ENCODE measurements at places on chromosomes 5 and 9.

GRCh38 chr9:114864471-114864870 is 58.6 kb upstream of the TNFSF15 start:
- DNase-seq, result no peak

GRCh38 chr9:96137671-96138429 is 164.1 kb downstream of the HSD17B3 start:
- no peak for DNase-seq

DNA sequence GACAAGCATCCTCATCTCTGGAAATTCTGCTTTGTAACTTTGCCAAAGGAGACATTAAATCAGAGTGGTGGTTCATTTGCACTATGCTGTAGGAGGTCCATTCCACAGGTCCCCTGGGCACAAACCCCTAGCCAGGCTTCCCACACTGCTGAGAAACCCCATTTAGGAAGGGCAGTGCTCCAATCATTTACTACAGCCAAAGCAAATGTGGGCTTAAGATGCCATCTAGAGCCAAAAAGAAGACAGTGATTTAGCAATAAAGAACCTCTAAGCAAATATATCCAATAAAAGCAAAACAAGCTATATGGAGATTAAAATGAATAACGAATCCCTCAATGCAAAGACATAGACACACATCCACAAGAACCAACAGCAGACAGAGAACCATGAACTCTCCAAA is 129.0 kb upstream of the ALDH1B1 start:
- DNase-seq, result no peak

DNA sequence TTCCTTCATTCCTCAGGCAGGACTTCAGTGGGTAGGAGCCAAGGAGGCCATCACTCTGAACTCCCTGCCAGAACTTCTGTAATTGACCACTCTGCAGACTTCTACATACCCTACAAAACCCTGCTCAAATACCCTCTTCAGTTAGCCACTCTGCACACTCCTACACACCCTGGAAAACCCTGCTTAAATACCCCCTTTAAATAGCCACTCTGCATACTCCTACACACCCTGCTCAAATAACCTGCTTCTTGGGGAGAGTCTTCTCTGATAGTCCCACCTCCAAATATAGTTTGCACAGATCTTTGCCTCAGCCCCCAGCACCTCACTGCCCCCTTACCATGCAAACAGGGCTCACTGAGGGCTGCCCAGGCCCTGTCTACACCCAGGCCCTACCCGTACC is 18.6 kb upstream of the CARD19 start:
- DNase-seq, result no peak

DNA sequence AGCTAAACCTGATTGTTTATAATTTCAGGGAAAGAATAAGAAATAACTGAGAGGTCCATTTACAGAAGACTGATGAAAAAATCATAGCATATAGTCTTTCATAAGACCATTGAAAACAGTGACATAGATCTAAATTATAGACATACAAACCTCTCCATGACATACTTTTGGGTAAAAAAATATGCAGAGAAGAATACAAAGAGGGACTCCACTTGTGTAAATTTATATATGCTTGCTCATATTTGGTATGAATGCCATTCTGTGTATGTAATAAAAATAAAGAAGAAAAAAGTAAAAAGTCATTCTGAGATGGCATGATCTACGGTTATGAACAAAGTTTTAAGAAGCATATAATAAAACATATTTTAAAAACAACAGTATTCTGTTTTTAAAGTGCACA is 310.7 kb downstream of the ASTN2 start:
- DNase-seq, result no peak

DNA sequence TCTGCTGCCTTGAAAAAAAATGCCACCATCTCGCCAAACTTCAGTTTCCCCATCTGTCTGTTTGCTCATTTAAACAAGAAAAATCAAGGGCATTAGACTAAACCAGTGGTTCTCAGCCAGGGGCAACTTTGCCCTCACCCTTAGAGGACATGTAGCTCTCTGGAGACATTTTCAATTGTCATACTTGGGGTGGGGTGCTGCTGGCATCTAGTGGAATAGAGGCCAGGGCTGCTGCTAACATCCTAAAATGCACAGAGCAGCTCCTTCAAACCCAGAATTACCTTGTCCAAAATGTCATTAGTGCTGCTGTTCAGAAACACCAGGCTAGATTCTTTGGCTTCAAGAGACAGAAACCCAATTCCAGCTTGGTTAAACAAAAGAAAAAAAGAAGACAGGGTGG is 71.1 kb upstream of the FOXE1 start:
- no peak for DNase-seq

- peak; percentile 66 for DNase-seq
Observed at GRCh38 chr5:120817044-120817985, 353.2 kb downstream of the PRR16 start.

- no peak for DNase-seq
Observed at GRCh38 chr5:17882760-17883488, 248.7 kb downstream of the TAF11L14 start.

DNA sequence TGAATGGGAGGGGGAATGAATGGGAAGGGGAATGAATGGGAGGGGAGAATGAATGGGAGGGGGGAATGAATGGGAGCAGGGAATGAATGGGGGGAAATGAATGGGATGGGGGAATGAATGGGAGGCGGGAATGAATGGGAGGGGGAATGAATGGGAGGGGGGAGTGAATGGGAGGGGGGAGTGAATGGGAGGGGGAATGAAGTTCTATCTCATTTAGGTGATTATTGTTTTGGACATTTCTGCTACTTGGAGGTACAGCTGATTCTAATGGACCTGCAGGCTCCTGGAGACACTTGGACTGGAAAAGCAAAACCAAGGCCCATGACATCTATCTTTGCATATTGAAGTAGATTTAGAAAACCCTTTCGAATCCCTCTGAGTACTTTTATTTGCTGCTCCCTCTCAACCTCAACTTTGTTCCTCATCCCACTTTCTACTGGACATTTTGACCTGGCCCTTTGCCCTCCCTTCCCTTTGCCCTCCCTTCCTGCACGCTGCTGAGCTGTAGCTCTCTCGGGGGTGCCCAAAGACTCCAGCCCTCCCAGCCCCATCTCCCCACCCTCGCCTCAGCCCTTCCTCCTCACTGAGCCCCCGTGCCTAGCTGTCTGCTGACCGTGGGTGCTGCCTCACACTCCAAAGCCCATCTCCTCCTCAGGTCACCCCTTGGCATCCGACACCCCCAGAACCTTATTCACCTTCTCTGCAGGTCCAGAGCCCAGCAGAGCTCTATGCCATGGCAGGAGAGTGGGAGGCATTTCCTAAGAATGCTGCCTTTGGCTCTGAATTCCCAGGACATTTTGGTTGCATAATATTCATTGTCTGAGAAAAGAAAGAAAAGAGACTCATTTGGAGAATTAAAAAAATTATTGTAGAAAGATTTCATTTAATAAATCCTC is 19.9 kb upstream of the LPCAT1 start:
- no peak for DNase-seq

DNA sequence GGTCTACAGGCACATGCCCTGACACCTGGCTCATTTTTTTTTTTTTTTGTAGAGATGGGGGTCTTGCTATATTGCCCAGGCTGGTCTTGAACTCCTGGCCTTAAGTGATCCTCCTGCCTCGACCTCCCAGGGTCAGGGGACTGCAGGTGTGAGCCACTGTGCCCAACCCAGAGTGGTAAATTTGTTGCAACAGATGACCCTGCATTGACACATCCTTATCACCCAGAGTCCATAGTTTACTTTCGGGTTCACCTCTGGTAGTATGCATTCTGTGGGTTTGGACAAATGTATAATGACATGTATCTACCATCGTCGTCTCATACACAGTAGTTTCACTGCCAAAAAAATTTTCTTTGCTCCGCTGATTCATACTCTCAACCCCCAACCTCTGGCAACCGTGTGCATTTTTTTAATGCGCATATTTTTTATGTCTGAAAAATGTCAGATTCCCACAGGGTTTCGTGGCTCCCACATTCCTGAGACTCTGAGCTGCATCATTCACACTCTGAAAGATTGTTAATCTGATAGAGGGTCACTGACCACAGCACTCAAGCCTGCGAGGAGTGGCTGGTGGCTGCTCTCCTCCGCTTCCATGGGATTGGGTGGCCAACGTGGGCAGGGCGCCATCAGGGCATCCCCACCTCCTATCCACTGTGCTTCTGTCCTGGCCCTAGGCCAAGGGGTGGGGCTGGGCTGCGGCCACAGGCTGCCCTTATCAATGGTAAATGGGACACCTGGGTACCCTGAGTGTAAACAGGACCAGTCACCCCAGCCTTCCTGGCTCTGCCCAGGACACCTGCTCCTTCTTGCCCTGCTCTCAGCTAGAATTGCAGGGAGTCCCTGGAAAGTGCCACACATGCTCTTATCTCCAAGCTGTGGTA is 9.6 kb downstream of the NDST1 start:
- no peak for DNase-seq

GRCh38 chr9:116656501-116656971 is 30.6 kb upstream of the TRIM32 start:
- no peak for DNase-seq

GRCh38 chr9:24561957-24562356 is 16.3 kb upstream of the IZUMO3 start:
- DNase-seq, result no peak

DNA sequence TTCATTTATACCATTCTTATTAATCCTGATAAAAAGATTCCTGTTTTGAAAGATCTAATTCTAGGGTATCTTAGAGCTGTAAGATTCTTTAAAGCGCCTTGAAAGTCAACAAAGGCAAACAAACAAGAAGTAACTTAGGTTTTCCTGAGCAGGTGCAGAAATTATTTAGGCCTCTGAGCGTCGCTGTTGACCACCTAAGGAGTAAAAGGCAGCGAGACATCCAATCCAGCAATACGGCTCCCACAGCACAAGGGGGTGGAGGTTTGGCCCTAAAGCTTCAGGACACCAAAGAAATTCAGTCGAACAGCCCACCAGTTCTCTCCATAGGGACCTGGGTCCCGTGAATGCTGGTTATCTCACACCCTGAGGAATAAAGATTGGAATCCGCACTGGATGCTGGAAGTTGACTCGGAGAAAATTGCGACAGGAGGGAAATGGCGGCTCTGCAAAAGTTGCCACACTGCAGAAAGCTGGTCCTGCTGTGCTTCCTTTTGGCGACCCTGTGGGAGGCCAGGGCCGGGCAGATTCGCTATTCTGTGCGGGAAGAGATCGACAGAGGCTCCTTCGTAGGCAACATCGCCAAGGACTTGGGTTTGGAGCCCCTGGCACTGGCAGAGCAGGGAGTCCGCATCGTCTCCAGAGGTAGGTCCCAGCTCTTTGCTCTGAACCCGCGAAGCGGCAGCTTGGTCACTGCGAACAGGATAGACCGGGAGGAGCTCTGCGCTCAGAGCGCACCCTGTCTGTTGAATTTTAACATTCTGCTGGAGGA is at the start of gene PCDHGA2:
PCDHGA2 (plus strand) TSS at position 223 of the 769 bp plus-strand sequence.
- DNase-seq, result peak; percentile 66

- DNase-seq, result no peak
Observed at GRCh38 chr9:93057703-93058354, 672 bp upstream of the SUSD3 start.

DNA sequence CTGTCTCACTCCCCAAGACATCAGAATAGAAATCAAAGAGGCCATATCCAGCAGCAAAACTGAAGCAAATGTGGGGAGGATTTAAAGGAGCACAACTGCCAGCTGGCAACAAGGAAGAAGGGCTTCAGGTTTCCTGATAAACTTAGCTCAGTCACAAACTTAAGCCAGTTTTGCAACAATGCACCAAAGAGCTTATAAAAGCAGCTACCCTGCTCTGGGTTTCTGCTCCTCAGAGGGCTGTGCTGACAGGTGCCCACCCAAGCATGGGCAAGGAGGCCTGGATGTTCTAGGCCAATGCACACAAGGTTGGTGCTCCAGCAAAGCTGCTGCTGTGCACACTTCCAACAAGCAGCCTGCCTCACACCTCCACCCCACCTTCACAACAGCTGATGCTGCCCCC is 132.9 kb downstream of the SIL1 start:
- DNase-seq, result no peak

DNA sequence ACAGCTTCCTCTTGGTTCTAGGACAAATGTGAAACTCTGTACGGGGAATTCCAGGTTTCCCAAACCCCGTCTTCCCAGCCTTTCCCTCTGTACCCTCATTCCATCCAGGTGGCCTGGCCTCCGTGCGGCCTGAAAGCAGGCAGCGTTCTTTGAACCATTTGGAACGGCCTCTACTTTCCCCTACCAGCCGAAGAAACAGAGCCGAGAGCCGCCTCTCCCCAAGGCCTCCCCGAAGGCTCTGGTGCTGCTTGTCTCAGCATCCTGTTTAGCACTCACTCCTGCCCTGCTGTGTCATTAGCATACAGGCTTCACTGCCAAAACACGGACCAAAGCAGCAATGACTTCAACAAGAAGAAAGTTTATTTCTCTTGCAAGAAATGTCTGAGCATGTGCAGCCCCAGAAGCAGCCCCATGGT is 137.7 kb downstream of the HSD17B3 start:
- DNase-seq, result no peak

GRCh38 chr5:149133795-149134777 is 7.2 kb upstream of the ABLIM3 start:
- peak; percentile 71 for DNase-seq

- no peak for DNase-seq
Observed at GRCh38 chr9:125150349-125151245, 7.3 kb upstream of the SCAI start.

GRCh38 chr5:132475987-132476875 is 14.3 kb downstream of the IRF1 start:
- DNase-seq, result no peak

DNA sequence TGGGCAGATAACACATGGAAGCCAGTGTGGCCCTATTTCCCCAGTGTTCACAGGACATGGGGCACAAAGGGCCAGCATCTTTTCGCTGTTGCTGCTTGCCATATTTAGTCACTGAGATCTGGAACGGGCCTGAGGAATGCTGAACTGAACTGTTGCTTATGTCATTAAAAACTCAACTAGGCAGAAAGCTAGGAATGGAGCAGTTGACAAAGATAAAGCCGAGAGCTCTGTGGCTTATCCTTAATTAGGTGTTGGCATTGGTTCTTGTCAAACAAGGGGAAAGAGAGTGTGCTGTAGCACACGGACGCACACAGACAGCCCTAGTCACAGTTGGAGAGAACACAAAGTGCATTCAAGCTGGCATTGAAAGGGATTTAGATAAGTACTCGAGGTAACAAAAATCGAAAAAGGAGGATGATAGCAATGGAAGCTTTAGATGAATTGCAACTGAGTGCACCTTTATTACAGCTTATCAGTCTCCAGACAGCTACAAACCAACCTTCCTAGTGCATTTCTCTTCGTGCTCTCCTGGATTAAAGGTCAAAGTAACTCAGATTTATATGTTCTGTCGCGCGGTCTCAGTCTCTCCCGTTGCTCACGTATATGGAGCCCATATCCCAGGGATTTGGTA is 450.2 kb upstream of the ZNF608 start:
- no peak for DNase-seq

DNA sequence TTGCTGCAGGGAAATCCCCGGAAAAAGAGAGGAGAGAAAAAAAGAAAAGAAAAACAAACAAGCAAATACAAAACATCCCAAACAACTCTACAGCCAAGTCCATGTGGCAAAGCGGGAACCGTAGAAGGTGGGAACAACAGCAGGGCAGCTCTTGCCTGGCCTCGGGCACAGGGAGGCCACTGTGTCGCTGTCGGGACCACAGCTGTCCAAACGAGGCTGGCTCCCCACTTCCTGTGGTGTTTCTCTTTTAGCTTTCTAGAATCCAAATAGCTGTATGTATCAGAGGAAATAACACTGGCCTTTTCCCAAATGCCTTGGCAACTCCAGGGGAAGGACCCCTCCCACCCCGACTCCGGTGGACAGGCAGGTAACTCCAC is 41.6 kb upstream of the EQTN start:
- DNase-seq, result no peak

GRCh38 chr9:26746357-26747072 is 146.1 kb downstream of the CAAP1 start:
- DNase-seq, result no peak

Measured in Right ventricle myocardium inferior (tissue), 1 donor.